DMS79 treated with DMSO at 0.1 percent for 48 hours (cell line): ENCODE measurements at places on chromosomes 1 and 21.
A peak's percentile ranks its signal among the peaks of the same experiment; 100 is the strongest.

DNA sequence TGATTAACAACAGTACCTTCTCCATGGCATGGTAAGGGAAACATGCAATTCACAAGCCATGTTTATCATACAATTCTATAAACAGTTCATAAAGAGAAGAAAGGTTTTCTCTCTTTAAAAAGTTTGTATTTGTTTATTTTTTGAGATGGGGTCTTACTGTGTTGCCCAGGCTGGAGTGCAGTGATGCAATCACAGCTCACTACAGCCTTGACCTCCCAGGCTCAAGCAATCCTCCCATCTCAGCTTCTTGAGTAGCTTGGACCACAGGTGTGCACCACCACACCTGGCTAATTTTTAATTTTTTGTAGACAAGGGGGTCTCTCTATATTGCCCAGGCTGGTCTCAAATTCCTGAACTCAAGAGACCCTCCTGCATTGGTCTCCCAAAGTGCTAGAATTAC, 28.0 kb downstream of the SLC37A1 start:
- no peak for DNase-seq

DNA sequence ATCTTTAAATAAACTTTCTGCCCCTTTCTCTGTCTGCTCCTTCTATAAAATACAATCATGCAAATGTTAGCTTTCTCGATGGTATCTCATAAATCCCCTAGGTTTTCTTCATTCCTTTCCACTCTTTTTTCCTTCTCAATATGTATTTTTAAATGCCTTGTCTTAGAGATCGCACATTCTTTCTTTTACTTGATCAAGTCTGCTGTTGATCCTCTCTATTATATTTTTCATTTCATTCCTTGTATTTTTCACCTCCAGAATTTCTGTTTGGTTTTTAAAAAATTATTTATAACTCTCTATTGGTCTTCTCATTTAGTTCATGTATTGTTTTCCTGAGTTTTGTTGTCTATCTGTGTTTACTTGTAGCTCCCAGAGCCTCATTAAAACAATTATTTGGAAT, 36.0 kb downstream of the TNFSF4 start:
- DNase-seq: no peak

- DNase-seq: no peak
These were observed 243.4 kb downstream of the KIF26B start for GRCh38 chr1:245398180-245398579.

GRCh38 chr1:167645140-167645541, 15.1 kb downstream of the RCSD1 start:
- no peak for DNase-seq

GRCh38 chr1:89546082-89546889, 21.7 kb downstream of the LRRC8B start:
- DNase-seq: no peak

DNA sequence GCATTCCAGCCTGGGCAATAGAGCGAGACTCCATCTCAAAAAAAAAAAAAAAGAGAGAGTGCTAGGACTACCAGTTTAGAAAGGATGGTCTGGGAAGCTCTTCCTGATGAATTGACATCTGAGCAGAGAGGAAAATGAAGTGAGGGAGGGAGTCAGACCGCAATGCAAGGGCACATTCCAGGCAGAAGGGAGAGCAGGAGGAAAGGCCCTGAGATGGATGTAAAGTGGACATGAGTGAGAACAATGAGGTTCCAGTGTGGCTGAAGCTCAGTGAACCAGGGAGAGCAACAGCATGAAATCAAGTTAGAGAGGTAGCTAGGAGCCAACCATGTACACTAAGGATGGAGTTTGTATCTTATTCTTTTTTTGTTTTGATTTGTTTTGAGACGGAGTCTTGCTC, 55.9 kb upstream of the SPOCD1 start:
- no peak for DNase-seq

- peak; percentile 48 for DNase-seq
These were observed 60.7 kb upstream of the PAX7 start for GRCh38 chr1:18569811-18570545.

DNA sequence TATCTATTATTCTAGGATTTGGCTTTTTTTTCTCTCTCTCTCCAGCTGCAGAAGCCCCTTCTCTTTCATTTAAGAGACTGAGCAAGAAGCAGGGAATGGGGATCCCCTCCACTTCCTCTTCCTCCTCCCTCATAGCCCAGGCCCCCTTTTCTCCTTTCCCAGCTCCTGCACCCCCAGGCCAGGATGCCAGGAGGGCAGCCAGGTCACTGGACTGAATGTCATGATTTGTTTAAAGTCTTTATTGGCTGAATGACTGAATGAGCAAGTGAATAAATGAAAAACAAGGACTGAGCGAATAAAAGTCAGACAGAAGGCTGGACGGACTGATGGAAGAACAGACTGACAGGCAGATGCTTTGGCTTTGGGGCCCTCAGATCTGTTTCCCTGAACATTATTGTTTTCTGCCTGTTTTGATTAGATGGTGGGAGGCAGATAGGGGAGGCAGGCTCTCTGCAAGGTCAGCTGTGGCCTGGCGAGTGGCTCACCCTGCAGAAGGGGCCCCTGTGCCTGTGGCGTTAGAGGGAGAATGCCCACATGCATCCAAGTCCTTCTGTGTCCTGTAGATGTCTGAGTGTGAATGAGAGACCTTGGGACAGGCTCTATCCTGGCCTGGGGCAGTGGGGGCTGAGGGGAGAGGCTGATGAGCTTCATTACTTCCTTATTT, 20.3 kb upstream of the ADGRB2 start:
- DNase-seq: no peak

DNA sequence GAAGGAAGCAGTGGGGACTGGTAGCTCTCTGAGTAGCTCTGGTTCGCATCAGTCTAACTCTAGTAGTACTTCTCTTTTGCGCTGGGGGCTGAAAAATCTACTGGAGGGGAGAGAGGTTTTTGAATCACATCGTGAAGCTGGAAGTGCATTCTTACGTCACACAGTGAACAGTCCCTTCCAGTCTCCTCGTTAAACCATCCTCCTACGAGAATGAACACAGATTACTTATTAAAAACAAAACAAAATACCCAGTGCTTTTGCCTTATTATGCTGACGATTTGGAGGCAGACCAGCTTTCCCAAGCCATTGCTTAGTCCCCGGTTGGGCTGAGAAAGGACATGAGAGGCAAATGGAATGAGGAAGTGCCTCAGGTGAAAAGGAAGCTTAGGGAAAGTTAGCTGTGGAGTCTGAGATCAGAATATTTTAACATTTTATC, 16.1 kb downstream of the HUNK start:
- peak; percentile 8 for DNase-seq

- peak; percentile 53 for DNase-seq
These were observed 4.5 kb upstream of the DIP2A start for GRCh38 chr21:46454142-46454541.

DNA sequence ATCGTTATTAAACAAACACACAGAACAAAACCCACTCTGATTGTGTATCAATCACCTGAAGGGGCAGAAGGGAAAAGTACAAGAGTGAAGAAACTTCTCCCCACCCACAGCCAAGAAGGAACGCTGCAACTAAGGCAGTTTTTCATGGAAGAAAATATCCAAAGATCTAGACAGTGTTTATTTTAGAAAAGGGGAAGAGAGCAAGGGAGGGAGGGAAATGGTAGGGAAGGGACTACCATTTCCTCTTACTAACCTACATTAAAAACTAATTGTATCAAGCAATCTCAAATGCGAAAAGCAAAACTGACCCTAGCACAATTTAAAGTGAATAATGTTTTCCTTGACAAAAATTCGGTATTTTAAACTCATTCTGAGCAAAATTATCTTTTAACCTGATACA, 3.5 kb downstream of the NRIP1 start:
- no peak for DNase-seq

DNA sequence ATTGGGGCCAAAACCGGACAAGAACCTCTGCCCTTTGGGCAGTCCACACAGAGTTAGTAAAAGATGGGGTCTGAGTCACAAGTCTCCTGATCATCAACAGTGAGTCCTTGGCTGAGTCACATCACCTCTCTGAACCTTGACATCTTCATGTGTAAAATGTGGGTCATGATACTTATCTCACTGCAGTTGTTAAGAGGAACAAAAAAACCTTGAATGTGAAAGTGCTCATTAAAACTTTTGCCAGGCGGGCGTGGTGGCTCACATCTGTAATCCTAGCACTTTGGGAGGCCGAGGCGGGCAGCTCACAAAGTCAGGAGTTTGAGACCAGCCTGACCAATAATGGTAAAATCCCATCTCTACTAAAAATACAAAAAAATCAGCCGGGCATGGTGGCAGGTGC, 15.7 kb downstream of the S100A16 start:
- DNase-seq: no peak

DNA sequence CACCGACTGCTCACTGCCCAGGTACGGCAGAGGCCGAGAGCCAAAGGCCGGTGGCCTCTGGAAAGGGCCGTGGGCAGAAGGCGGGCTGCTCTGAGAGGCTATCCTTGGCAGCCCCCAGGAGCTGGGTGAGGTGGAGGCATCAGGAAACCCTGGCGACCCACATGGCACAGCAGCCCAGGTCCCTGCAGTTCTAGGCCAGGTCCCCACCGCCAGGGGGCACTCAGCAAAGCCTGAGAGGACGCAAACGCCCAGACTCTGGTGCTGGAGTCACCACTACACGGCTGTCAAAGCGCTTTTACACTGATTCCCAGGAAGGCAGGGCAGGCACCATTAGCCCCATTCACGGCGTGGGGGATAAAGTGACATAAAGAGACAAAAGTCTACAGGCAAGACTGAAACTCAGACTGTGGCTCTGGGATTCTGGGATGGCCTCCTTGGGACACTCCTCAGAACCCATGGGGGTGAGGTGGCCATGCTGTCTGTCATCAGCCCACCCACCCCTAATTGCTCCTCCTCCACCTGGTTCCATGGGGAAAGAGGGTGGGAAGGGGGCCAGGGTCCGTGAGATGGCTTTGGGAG, 4.9 kb downstream of the PLEKHG5 start:
- peak; percentile 89 for DNase-seq
